ENCODE measurements at places on chromosomes 6 and 20. TPM values are rescaled to one million over a fixed set of nuclear protein-coding genes. Genes with fewer than 3 reads are reported as not detected.

GRCh38 chr20:22577515-22578220 lies 6.7 kb downstream of the FOXA2 start:
- no peak for DNase-seq

GRCh38 chr6:19536838-19537237 lies 300.3 kb upstream of the ID4 start:
- DNase-seq = no peak

DNA sequence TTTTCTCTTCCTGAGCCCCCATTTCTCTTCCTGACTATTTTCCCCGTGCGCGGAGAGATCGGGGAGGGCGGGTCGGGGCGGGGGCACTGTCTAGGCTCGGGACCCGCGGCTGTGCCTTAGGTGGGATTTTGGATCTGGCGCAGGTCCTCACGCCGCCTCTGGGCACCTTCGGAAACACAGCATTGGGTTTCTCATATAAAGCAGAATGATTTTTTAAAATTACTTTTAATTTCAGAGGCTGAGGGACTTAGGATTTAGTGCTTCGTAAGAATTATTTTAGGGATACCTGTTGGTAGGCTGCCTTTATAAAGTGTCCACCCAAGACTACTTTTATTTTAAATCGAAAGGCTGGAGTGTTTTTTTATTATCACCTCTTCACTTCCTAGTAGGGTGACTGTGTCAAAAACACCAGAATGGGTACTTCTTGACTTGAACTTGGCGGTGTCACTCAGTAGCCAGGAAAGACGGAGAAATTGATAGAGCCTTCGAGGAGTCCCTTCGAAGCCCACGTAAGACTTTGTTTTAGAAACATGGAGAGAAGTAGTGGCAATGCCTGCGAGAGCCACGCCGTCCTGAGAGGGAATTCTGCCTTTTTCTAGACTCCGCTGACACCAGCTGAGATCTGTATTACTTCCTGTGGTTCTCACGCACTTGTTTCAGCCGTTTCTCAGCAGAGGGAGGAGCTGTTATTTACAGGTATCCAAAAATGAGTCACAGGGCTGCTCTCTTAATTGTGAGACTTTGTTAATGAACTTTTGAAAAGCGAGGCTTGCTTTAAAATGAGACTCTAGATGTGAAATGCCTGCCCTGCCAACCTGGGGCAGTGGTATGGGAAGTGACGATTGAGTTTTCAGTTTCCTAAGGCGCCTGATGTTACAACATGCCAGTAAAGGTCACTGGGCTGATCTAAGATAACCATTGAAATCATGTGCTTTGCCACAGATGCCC lies 667 bp downstream of the STX11 start:
- peak; percentile 88 for DNase-seq

DNA sequence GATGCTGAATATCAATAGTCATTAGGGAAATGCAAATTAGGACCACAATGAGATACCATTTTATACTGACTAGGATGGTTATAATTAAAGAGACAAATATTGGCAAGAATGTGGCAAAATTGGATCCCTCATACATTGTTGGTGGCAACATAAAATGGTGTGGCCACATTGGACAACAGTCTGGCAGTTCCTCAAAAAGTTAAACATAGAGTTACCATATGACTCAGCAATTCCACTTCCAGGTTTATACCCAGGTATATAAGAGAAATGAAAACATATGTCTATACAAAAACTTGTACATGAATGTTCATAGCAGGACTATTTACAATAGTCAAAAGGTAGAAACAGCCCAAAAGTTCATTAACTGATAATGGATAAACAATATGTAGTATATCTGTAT lies 2.0 kb upstream of the CRIP3 start:
- DNase-seq = no peak

GRCh38 chr6:106535012-106535411 lies 94.3 kb downstream of the RTN4IP1 start:
- no peak for DNase-seq

Gene SIRPG
- not detected for total RNA-seq

Gene BHLHE23
- not detected for total RNA-seq

Gene B4GALT5
- total RNA-seq = 42.5 TPM

Measured in esophagus muscularis mucosa (tissue), 4 donors.